Hair follicular keratinocyte (primary cell): ENCODE measurements at places on chromosomes 12 and 14. TPM values are rescaled to one million over a fixed set of nuclear protein-coding genes. Genes with fewer than 3 reads are reported as not detected.

The IFI27 gene
- total RNA-seq = 0.95 and 4.0 TPM in 2 replicates

The KRT72 gene
- not detected in 2 replicates for total RNA-seq

The GNB3 gene
- 0.47 and 0.49 TPM in 2 replicates for total RNA-seq

The OAS1 gene
- 0.91 and 6.0 TPM in 2 replicates for total RNA-seq

The SMAGP gene
- total RNA-seq = 21.9 and 23.0 TPM in 2 replicates

The DPY19L2 gene
- 0.70 and 2.9 TPM in 2 replicates for total RNA-seq

The LRTM2 gene
- total RNA-seq = not detected in 2 replicates

The MYO1H gene
- not detected in 2 replicates for total RNA-seq

The HCAR3 gene
- 1.4 and 4.3 TPM in 2 replicates for total RNA-seq

The PRKAB1 gene
- 12.7 and 17.7 TPM in 2 replicates for total RNA-seq

The KRT3 gene
- not detected in 2 replicates for total RNA-seq

The PRH2 gene
- total RNA-seq = not detected in 2 replicates

The ASCL1 gene
- total RNA-seq = not detected in 2 replicates

The ENDOU gene
- total RNA-seq = 0.04 TPM in 1 of 2 replicates, not detected in the other

The NRXN3 gene
- 0.27 TPM in 1 of 2 replicates, not detected in the other for total RNA-seq

The FERMT2 gene
- total RNA-seq = 17.3 and 20.8 TPM in 2 replicates

The CD27 gene
- not detected in 2 replicates for total RNA-seq

The GLS2 gene
- 0.86 and 2.1 TPM in 2 replicates for total RNA-seq

The SELPLG gene
- total RNA-seq = 0.08 and 0.46 TPM in 2 replicates

The GDF3 gene
- not detected in 2 replicates for total RNA-seq

The LRRC10 gene
- total RNA-seq = not detected in 2 replicates

The STYK1 gene
- 1.2 and 2.1 TPM in 2 replicates for total RNA-seq

The HSPB8 gene
- 0.15 and 0.39 TPM in 2 replicates for total RNA-seq

The ZNF410 gene
- total RNA-seq = 42.9 and 51.8 TPM in 2 replicates

The PLEKHH1 gene
- total RNA-seq = 3.3 and 3.4 TPM in 2 replicates

The HELB gene
- 1.8 and 2.2 TPM in 2 replicates for total RNA-seq

The LPAR5 gene
- total RNA-seq = 15.7 and 17.6 TPM in 2 replicates

The HOTAIR gene
- 0.39 and 4.4 TPM in 2 replicates for total RNA-seq

The AKAP3 gene
- total RNA-seq = 0.62 and 1.2 TPM in 2 replicates

The MEG3 gene
- 3.8 and 5.6 TPM in 2 replicates for total RNA-seq

The SDR39U1 gene
- 11.9 and 17.7 TPM in 2 replicates for total RNA-seq

The CMA1 gene
- not detected in 2 replicates for total RNA-seq

The NAV3 gene
- 23.9 and 28.6 TPM in 2 replicates for total RNA-seq

The PMCH gene
- total RNA-seq = not detected in 2 replicates

The AQP6 gene
- 0.47 TPM in 1 of 2 replicates, not detected in the other for total RNA-seq

The MYH7 gene
- total RNA-seq = not detected in 2 replicates

The TWF1 gene
- 125 and 138 TPM in 2 replicates for total RNA-seq

The AJUBA gene
- 144 and 157 TPM in 2 replicates for total RNA-seq

The GPRC5D gene
- total RNA-seq = not detected in 2 replicates

The CISTR gene
- total RNA-seq = not detected in 2 replicates
